ENCODE measurements at places on chromosomes 3 and 15.

GRCh38 chr15:99477791-99478471 is 87.9 kb upstream of the MEF2A start:
- no peak for DNase-seq

GRCh38 chr3:138768125-138768524 is 66.6 kb downstream of the PIK3CB start:
- DNase-seq = no peak

GRCh38 chr15:98684436-98684835 is 36.1 kb downstream of the IGF1R start:
- DNase-seq = no peak

- no peak for DNase-seq
Measured at GRCh38 chr15:87916208-87916607, 340.3 kb downstream of the NTRK3 start.

DNA sequence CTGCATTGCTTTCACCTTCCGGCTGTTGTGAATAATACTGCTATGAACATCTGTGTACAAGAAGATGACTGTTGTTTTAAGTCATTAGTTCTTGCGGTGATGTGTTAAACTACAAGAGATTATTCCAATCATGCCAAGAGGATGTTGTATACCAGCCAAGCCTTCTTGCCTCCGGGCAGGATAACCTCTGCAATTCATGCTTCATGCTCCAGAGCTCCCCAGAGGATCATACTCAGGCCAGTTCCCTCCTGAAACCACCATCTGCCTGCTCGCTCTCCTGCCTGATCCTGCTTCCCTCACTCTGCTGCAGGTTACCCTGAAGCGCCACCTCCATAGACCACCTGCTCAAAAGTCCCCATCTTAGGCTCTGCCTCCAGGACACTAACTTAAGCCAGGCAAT is 187.1 kb upstream of the PROK2 start:
- no peak for DNase-seq

DNA sequence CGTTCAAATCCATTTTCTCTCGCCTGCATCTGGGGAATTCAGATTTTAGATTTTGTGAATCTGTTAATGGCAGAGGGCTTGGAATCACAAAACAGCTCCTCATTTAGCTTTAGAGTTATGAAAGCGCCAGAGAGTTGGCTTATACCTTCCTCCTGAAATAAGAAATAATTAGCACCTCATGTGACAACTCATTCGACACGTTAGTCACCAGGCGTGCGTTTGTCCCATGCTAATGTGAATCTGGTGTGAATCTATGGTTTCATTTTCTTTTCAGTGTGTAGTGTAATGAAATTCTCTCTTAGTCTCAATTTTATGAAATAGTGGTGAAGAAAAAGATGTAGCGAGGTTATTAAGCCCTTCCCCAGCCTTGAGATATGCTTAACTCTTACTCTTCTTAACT is 89.4 kb downstream of the EDEM1 start:
- no peak for DNase-seq

- no peak for DNase-seq
Measured at GRCh38 chr3:162077108-162077507, 580.5 kb downstream of the OTOL1 start.

DNA sequence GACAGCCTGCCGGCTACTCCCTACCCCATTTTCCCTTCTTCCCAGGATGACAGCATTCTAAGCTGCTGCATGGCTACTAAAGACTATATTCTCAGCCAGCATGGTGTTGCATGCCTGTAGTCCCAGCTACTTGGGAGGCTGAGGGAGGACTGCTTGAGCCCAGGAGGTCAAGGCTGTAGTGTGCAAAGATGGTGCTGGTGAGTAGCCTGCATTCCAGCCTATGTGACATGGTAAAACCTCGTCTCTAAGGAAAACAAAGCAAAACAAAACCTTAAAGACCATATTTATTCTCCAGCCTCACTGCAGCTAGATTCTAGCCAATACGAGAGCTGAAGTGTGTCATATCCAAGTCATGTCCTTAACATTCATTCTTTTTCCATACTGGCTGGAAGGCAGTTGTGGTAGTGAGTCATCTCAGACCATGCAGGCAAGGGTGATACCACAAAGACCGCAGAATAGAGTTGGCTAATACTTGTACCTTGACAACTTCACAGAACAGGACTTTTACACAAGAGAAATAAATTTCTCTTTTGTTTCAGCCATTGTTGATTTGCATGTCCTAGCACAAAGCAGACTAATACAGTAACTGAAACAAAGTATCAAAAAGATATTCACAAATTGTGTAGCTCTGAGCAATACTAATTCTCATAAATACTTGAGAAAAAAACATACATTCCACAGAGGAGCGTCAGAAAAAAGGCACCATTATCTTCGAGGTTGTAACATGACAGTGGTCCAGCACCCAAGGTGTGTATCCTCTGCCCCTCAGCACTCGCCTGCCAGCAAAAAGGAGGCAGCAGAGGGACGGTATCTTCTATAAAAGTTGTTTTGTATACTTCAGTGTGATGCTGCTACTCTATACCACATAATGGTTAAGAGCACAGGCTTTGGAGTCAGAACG is 14.8 kb downstream of the PBRM1 start:
- DNase-seq = no peak

DNA sequence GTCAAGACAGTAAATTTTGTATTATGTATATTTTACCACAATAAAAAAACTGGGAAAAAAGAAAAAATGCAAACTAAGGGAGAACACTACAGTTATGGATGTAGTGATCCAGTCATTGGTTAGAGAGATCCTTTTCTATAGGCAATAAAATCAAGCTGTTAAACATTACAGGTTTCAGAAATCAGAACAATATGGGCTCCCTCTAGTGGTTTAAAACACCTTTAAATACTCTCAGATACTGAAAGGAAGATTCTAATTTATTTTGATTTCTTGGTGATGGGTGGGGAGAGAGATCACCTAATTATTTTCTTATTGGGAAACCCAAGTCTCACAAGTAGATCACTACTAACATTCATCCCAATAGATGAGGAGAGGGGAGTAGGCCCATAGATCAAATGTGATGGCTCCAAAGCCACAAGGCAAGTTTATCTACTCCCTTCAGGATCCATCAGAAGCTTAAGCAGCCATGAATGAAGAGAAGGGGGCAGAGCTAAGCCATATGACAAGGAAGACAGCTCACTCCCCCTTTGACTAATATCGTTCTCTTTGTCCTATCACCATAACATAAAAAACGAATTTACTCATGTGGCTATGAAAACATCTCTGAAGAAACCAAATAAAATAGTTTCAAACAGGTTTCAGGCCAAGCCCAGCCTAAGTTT is 118.6 kb downstream of the ANO10 start:
- no peak for DNase-seq

DNA sequence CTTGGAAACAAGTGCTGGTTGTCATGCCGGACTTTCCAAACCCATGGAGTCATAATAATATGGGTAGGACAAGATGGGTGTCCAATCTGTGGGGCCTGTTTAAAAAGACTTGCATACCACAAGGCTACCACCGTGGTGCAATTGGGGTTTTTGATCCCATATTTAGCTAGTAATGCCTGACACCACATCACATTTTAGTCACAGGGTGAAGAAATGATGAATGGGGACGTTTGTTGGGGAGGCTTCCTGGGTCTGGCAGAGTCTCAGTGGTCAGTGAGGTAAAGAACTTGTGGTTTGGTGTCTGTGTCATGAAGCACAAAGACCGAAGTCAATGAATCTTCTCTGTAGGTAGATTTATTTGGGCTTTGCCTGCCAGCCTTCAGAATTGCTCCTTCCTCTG is 31.0 kb downstream of the P3H2 start:
- DNase-seq = no peak

GRCh38 chr3:96960661-96961330 is 146.4 kb downstream of the EPHA6 start:
- no peak for DNase-seq

DNA sequence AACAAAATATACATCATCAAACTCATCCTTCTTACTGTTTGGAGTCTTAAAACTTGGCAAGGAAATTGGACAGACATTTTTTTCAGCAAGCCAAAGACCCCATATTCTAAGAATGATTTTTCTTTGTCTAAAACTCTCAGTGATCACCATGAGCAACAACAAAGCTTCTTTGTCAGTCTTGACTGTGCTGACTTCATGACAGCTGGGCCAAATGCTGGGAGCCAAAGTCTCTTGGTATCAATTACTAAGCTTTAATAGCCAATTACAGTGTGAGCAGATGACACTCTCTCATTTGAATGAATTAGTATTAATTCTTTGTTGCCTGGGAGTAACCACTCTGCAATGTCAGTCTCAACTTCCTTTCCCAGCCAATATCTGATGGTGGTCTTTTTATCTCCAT is 48.1 kb upstream of the GK5 start:
- DNase-seq = no peak

DNA sequence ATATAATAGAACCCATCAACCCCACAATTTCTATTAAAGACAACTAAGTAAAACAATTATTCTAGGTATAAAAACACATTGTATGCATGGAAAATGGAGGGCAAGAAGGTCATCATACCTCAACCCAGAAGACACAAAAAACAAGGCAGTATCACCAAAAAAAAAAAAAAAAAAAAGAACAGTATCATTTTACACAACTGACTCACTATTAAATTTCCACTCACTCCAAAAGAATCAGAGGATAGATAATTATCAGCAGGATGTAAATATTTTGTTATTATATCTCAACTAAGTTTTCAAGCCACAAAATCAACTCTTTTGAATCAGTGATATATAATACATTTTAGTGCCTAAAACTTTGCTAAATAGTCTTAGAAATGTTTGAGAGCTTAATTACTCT is 55.0 kb downstream of the CLASP2 start:
- no peak for DNase-seq

- no peak for DNase-seq
Measured at GRCh38 chr15:99453637-99454030, 112.2 kb upstream of the MEF2A start.

DNA sequence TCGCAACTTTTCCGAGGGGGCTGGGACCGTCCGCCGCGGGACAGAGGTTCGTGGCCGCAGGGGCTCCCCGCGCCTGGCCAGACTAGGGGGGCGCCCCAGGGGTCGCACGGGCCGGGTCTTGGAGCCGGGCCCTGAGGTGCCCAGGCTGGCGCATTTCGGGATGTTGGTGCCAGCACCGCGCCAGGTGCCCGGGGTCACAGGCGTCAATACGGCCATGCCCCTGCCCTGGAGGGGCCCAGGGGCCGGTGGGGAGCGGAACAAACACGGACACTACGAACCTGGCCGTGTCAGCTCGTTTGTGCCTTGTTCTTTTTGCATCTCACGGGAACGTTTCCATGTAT is 366 bp downstream of the TM6SF1 start:
- DNase-seq = no peak

DNA sequence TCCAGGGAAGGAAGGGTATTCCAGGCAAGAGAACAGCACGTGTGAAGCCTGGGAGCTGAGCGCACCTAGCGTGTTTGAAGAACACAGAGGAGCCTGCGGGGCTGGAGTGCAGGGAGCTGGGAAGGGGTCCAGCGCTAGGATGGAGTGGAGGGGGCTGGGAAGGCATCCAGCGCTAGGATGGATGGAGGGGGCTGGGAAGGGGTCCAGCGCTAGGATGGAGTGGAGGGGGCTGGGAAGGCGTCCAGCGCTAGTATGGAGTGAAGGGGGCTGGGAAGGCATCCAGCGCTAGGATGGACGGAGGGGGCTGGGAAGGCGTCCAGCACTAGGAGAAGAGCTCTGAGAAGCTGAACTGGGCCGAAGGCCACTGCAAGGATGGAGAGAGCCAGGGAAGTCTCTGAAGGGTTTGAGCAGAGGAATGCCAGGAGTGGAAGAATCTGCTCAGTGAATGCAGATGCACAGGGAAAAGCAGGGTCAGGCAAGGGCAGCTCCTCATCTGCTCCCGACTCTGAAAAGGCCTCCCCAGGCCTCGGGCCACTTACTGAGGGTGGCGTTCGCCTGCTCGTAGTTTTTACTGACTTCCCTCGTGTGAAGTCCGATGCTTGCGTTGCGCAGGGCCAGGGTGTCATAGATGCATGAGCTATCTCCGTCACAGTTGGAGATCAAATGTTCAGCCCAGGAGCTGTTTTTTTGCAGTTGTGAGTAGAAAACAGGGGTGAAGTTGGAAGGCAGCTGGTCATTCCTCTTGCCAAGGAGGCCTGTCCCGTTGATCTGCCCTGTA is 39.8 kb downstream of the MUC20 start:
- DNase-seq = no peak

DNA sequence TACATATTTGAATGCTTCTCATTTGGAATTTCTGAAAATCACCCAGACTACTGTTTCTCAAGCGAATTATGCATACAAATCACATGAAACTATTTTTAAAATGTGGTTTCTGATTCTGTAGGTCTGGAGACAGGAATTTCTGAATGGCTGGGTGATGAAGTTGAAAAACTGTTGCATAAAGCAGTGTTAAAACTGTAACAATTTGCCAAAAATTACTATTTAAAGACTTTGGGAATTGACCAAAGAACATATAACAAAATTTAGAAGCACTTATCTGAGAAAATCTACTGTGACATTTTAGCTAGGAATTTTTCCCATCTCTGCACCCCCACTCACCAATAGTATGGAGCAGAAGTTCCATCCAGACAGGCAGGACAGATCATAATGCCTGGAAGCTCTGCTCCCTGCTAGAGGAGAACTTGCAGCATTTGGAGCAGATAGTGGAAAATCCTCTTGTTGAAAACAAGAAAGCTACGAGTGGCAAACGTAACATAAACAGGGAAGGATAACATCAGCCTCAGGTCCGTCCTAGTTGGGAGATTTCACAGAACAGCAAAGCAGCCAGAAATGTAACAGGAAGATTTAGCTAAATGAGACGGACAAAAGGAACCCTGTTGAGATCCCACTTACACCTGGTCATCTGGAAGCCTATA is 132.3 kb upstream of the MCTP2 start:
- no peak for DNase-seq

- no peak for DNase-seq
Measured at GRCh38 chr15:69704229-69704628, 251.6 kb downstream of the RPLP1 start.

GRCh38 chr3:139762302-139762701 is 84.5 kb upstream of the NMNAT3 start:
- DNase-seq = no peak

DNA sequence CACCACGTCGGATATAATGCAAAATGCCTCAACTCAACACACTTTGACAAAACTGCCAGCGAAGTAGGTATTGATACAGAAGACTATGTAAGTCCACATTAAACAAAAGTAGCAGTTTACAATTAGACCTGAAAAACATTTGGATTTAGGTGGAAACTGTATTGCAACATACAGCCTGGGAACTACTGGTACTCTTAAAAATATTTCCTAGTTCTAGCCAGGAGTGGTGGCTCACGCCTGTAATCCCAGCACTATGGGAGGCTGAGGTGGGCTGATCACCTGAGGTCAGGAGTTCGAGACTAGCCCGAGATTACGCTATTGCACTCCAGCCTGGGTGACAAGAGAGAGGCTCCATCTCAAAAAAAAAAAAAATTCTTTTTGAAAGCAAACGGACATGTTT is 246.2 kb downstream of the ZBTB20 start:
- DNase-seq = no peak
